NCI-H1694 (cell line): ENCODE measurements at places on chromosomes 13 and 19.

GRCh38 chr19:6532244-6532999 lies 1.6 kb downstream of the TNFSF9 start:
- no peak for DNase-seq

DNA sequence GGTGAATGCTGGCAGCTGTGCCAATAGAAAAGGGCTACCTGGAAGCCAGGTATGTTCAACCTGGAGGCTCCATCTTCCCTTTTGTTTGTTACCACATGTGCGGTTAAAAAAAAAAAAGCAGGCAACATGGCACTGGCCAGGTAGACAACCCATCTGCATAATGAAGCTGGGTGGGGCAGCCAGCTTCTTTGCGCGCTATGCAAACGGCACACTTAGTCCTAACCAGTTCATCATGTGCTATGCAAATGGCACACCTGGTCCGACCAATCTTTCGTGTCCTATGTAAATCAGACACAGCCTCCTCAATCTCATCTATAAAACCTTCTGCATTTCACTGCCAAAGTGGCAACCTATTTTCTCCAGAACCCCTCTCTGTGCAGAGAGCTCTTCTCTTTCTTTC lies 11.3 kb upstream of the IGSF23 start:
- DNase-seq = no peak

DNA sequence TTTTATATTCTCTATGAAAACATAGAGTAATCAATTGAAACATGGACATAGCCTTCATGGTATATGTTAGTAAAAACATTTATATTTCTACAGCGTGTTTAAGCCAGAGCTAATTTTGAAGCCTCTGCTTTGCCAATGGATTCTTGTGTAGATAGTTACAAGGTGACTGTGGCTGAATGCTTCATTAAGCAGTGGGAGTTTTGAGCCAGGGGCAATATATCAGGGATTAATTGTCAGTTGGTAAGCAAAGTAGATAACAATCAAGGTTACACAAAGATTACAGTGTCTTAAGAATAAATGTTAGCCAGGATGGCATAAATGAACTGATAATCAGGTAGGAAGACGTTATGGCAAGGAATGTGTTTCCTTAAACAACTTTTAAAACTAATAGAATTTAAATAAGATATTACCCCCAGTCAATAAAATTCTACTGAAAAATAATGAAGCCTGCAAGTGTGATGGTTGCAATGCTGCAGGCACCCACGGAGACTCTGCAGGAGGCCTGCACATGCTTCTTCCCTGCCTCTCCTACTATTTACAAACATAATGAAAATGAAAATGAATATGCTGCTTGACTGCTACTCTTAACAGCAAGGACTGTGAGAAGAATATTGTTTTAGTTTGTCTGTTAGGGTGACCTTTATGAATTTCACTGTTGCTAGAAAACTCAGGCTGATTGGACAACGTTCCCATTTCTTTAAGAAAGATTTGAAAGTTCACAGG lies 588.5 kb downstream of the GPC5 start:
- DNase-seq = no peak

GRCh38 chr13:29835280-29836061 lies 14.9 kb downstream of the UBL3 start:
- no peak for DNase-seq

GRCh38 chr13:103213152-103213551 lies 146.9 kb upstream of the SLC10A2 start:
- DNase-seq = no peak

GRCh38 chr13:26198116-26198515 lies 24.0 kb downstream of the RNF6 start:
- no peak for DNase-seq

DNA sequence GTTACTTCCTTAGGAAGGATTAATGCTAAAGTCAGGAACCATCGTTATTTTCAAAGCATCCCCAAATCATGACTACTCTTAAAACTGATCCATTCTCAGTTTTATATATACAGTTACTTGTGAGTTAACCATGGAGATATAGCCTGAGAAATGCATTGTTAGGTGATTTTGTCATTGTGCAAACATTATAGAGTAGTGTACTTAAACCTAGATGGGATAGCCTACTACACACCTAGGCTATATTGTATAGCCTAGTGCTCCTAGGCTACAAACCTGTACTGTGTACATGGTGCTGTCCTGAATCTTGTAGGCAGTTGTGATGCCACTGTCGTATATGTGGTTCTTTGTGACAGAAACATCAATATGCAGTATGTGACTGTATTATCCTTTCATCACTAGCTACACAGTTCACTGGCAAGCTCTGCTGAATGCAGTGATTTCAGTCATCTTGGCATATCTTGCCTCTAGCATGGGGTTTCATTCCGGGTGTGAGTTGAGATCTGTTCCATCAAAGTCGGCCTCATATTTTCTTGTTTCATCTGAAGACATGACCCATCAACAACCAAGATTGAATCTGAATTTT lies 45.3 kb downstream of the CDK8 start:
- no peak for DNase-seq

DNA sequence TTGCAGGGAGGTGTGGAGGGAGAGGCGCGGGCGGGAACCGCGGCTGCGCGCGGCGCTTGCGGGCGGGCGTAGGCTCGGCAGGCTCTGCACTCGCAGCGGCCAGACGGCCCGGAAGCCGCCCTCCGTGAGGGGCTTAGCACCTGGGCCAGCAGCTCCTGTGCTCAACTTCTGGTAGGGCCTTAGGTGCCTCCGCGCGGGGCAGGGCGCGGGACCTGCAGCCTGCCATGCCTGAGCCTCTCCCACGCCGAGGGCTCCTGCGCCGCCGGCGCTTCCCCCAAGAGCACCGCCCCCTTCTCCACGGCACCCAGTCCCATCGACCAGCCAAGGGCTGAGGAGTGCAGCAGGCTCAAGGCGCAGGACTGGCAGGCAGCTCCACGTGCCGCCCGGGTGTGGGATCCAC lies 940.8 kb upstream of the PCDH9 start:
- DNase-seq = no peak

GRCh38 chr19:51055866-51056265 lies 9.0 kb downstream of the KLK13 start:
- DNase-seq = no peak

DNA sequence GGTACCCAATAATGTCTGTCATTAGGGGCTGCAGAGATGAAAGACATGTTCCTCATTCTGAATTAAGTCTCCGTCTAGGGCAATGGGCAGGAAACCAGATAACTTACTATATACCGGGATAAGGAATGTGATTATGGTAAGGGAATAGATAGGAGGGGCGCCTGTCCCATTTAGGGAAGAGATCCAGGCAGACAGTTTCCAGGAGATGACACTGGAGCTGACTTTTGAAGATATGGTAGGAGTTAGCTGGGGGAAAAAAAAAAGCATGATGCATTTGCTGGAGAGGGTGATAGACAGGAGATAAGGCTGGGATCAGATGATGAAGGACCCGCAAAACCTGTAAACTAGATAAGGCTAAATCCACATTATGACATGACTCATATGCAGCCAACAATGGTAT lies 340.7 kb downstream of the DCT start:
- DNase-seq = no peak

- DNase-seq = no peak
These were observed 9.8 kb downstream of the GJA3 start for GRCh38 chr13:20151016-20151415.

DNA sequence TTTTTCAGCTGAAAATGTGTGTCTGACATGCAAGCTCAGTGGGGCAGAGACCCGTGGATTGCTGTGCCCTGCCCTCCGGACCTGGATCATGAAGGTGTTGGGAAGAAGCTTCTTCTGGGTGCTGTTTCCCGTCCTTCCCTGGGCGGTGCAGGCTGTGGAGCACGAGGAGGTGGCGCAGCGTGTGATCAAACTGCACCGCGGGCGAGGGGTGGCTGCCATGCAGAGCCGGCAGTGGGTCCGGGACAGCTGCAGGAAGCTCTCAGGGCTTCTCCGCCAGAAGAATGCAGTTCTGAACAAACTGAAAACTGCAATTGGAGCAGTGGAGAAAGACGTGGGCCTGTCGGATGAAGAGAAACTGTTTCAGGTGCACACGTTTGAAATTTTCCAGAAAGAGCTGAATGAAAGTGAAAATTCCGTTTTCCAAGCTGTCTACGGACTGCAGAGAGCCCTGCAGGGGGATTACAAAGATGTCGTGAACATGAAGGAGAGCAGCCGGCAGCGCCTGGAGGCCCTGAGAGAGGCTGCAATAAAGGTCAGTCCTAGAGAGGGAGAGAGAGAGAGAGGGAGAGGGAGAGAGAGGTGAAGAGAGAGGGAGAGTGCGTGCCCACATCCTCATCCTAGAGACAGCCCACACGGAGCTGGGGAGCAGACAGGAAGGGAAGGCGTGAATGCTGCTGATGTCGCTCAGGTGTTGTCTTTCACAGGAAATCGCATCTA lies 5.1 kb upstream of the DCUN1D2 start:
- DNase-seq = no peak

DNA sequence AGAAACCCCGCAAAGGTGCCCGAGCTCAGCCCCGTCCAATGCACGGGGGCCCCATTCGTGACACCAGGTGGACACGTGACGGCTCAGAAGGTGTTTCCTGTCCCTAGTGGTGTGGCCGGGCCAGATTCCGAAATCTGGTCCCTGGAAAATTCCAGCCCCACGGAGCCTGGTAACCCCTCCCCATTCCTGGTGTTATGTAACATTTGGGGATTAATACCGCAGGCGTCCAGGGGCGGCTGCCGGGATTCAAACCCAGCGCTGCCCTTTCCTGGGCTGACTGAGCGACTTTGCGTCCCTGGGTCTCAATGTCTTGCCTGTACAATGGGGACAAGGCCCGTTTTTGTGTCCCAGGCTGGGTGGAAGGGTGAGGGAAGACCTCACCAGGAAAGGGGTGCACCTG lies 1.0 kb upstream of the PLK5 start:
- no peak for DNase-seq

DNA sequence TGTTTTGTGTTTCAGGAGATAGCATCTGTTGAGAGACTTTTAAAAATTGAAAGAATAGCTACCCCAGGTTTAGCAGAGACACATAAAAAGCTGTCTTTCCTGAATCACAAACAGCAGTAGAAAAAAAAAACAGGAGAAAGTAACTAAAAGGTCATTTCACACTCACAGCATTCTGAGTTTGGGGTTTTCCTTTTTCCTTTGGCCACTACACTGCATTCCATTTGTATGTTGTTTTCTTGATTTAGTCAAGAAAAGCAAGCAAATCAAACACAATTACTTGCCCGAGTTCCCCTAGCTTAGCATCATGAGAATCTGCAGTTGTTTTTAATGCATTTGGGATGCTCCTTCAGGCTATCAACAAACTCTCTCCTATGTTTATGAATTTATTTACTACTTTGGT lies 161.0 kb downstream of the KCTD12 start:
- DNase-seq = no peak

DNA sequence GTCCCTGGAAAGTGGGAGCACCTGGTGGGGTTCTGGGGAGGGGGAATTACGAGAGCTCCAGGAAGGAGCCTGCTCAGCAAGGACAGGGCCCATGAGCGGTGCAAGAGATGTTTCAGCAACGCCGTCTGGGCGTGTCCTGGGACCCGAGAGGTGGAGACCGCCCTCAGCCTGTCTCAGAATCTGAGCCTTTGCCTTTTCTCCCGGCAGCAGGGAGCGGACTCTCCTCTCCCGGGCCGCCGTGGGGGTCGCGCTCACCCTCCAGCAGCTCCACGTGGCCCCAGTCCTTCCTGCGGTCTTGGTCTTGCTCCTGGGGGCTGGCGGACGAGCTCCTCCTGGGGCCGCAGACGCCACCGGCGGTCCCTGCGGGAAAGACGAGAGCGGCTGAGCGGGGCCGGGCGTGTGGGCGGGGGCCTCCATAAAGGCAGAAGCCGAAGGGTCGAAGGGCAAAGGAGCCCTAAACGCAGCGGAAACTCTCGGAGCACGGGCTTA lies 714 bp downstream of the POLRMT start:
- DNase-seq = no peak

DNA sequence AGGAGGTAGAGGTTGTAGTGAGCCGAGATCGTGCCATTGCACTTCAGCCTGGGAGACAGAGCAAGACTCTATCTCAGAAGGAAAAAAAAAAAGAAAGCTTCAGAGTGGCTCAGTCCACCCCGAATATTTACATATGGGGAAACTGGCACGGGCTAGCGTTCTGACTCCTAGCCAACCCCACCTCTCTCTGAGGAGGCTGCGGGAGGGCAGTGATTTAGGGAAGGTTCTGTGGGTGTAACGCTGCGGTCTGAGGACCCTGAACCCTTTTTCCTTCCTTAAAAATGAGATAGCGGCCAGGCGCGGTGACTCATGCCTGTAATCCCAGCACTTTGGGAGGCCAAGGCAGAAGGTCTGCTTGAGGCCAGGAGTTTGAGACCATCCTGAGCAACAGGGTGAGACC lies 5.0 kb downstream of the LRRC25 start:
- DNase-seq = no peak

- no peak for DNase-seq
These were observed 4.9 kb downstream of the NAPA start for GRCh38 chr19:47509973-47510372.

DNA sequence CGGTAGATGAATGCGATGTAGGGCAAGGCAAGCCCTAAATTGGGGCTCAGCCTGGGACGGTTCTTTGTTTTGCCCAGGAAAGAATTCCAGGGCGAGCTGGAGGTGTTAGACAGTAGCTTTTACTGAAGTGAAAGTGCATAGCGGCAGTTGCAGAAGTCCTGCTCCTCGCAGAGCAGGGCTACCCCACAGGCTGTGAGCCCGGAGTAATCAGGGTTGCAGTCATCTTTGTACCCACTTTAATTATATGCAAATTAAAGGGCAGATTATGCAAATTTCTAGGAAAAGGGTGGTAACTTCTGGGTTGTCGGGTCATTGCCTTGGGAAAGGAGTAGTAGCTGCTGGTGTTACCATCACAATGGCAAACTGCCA lies 30.5 kb downstream of the VAV1 start:
- DNase-seq = no peak

- no peak for DNase-seq
These were observed 53.2 kb downstream of the TMED1 start for GRCh38 chr19:10782795-10783194.

DNA sequence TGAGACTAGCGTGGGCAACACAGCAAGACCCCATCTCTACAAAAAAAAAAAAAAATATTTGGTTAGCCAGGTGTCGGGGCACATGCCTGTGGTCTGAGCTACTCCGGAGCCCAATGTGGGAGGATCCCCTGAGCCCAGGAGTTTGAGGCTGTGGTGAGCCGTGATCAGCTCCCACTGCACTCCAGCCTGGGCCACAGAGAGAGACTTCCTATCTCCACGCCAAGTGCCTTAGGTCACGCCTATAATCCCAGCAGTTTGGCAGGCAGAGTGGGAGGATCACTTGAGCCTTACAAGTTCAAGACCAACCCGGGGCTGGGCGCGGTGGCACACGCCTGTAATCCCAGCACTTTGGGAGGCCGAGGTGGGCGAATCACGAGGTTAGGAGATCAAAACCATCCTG lies 8.7 kb upstream of the ADAT3 start:
- no peak for DNase-seq

GRCh38 chr13:110471833-110472162 lies 89.7 kb downstream of the RAB20 start:
- no peak for DNase-seq

DNA sequence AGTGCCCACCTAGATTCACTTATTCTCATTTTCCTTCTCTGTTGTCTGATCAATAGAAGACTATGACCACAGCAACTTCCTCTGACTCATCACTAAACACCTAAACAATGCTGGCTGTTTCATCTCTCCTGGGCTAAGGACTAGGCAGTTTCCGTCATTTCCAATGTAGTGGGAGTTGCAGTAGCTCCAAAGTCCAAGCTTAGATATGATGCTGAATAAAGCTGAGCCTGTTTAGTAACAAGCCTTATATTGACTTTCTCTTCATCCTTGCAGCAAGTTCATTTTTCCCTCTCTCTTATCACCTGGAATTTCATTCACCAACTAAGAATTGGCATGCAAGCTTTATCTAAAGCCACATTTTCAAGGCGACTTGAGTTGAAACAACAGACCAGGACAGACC lies 53.5 kb upstream of the PCDH9 start:
- no peak for DNase-seq

- DNase-seq = no peak
These were observed 5.8 kb downstream of the TM9SF2 start for GRCh38 chr13:99507054-99507453.
